Fibroblast of pulmonary artery (primary cell): ENCODE measurements at places on chromosomes 4 and X.

DNA sequence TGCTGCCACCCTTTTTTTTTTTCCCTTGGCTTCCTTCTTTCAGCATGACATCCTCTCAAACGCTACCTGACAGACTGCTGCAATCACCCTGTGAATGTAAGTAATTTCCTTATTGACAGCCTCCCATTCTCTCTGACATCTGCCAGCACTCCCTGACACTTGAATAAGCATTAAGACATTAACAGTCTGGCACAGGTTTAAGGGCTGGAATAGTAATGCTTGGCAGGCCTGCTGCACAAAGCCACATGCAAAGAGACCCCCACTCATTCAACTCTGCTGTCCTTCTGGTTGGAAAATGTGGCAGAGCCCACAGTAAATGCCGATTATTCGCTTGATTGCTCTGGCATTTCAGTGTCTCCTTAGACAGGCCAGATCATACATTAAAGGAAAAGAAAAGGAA is 28.1 kb upstream of the RASGEF1B start:
- DNase-seq: no peak

DNA sequence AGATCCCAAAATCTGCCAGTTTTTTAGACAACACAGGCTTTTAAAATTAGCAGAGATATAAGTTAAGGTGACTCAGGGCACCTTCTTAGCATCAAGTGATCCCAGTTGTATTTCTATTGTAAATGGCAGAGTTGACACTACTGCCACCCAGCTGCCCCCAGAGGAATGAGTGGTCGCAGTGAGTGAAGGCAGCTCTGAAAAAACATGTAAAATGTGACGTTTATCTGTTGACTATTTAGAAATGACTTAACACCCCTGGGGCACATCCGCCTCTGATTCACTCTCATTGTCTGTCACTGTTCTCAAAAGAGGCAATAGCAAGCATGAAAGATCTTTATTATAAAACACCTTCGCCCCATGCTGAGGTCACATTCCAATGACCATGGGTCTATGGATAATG is 592.4 kb downstream of the ACTRT1 start:
- DNase-seq: no peak

- no peak for DNase-seq
These were observed 684.2 kb downstream of the PCDH18 start for GRCh38 chr4:136847881-136848621.

DNA sequence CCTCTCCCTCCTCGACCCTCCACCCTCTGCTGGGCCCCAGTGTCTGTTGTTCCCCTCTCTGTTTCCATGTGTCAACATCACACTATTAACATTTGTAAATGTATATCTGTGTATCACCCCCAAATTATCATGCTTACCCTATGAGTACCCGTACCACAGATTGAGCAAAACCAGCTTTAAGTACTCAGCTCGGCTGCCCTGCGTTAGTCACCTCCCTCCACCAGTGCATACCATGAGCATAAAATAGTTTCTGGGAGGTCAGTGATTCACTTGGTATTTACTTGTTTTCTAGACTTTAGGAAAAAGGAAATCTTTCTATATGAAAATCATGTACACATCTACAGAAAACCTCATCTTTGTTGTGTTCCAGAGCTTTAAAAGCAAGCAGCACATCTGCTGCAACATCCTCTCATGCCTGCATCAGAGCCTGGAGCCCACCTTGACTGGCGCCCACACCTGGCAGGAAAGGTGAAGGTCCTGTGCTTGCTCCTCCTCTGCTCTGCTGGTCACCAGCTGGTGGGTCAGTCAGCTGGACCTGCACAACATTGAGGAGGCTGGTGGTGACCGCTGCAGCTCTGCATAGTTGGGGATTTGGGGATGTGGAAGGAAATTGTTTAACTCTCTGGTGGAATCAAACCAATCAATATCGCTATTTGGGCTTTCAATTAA is 214.4 kb upstream of the KLF3 start:
- no peak for DNase-seq

GRCh38 chr4:145819101-145819852 is 119.3 kb downstream of the ZNF827 start:
- DNase-seq: no peak

- DNase-seq: no peak
These were observed 184.0 kb upstream of the ANK2 start for GRCh38 chr4:112865443-112865842.

- DNase-seq: no peak
These were observed 32.5 kb upstream of the ZNF185 start for GRCh38 chrX:152865232-152865920.

- no peak for DNase-seq
These were observed 56.0 kb upstream of the RELL1 start for GRCh38 chr4:37742149-37742548.

DNA sequence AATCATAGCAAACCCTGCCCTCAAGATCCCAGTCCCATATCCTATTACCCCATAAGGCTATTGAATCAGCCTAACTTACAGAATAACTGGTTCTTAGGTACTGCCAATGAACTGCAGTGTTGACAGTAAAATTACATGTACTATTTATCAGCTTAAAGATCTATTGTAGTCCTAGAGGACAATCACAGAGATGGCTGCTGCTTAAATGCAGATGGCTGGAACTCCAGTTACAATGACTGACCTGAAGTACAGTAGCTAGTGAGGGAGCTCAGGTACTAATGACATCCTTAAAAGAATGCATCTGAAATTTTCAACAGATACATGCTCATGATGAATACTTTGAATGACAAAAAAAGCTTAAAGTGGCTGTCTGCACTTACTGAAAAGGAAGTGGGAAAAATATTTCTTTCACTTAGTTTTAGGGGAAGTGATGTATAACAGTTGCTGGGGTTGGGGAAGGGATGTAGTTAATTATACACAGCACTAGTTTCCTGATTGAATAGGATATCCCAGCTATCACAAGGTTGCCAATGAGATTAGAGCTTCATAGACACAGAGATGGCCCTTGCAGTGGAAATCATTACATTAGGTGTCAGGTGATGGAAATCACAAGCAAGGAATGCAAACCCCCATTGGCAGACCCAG is 42.0 kb downstream of the USP26 start:
- no peak for DNase-seq

GRCh38 chr4:154936873-154937272 is 155.8 kb downstream of the RBM46 start:
- no peak for DNase-seq

GRCh38 chr4:157217708-157218107 is 2.8 kb upstream of the GRIA2 start:
- DNase-seq: peak; percentile 52

- DNase-seq: no peak
These were observed 206.7 kb upstream of the SLIT2 start for GRCh38 chr4:20044966-20045365.

GRCh38 chrX:368811-369562 is 17.7 kb downstream of the PPP2R3B start:
- no peak for DNase-seq

DNA sequence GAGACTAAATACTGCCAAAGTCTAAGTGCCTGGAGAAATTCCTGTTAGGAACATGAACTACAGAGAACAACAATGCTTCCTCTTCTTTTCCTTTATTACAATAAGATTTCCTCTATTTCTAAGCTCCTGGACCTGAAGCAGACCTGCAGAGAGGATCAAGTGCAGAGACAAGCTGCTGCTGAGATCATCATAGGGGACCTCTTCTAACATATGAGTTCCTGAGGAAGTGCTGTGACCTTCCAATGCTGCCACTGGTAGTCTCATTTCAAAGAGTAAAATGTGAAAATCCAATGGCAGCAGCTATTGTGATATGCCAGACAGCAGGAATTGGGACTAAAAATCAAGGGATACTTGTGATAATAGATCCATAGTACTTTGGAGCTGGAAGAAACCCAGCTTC is 28.0 kb downstream of the CCNG2 start:
- DNase-seq: no peak

DNA sequence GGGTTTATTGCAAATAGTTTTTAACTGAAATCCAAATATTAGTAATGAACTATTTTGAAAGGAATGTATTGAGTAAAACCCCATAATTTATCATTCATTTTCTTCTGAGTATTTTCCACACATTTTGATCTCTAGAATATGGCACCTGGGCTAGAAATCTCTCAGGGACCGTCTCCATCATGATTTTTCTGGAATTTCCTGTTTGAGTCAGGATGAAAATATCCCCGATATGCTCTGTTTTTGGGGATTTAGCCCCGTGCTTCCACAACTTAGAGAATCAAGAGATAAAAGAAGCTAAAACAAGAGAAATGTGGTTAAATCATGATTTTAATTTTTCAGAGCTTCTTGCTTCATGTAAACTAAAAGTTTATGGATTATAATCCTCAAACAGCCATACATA is 114.2 kb downstream of the SPCS3 start:
- DNase-seq: peak; percentile 16

DNA sequence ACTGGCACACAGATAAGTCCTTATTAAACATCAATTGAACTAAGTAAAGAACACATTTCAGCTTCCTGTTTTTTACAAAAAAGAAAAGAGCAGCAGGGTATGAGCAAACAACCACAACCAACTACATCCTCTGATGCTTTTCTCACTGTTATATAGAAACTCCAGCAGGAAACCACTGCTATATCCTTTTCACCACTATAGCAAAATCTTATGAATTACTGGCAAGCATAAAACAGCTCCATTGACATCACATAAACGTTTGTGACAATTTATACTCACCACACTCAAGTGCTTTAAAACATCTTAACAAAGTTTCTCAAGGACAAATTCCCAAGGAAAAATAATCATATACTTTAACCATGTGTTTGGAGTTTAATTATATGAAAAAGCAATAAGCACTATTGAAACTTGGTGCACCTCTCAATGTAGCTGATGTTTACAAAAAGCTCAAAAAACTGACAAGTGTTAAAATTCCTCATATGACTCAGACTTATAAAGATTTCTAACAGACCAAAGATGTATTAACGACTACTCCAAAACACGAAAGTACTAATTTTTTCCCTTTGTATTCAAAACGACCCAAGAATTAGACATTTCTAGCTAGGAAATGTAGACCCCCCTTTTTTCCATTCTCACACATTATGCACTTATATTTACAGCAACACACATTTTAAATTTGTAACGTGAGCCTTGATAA is 12.9 kb downstream of the GPRIN3 start:
- DNase-seq: no peak

DNA sequence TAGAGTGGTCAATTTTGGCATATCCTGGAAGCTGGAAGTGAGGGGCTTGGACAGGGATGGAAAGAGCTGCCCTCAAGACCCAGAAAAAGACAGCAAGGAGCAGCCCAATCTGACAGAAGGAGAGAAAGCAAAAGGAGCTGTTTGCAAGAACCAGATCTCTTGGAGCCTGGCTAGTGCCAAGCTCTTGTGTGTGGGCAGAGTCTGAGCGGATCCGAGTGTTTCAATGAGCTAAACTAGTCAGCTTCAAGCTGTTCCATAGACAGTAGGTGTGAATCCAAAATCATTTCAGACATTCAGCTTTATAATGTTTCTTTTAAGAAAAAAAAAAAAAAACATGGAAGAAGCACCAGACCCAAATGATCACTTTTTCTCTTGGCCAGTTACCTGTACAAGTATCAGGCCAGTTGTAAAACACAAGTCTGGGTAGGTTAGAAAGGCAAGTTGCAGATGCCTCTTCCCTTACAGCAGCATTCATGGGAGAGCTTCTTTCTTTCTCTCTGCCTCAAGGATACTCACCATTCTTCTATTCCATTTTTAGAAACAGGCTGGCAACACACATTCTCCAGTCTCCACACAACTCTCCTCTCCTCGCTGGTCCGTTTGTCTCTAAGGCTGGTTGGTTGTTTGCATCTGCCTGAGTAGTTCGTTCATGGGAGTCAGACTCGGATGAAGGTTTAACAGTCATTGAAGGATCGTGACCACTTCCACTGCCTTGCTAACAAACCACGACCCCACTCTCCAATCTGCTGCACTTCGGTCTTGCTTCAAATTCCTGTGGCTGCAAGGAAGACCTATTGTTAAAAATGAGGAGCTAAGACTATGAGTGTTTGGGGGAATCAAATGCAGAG is 105.2 kb upstream of the GATB start:
- no peak for DNase-seq

- peak; percentile 64 for DNase-seq
These were observed 13.2 kb downstream of the HAND2 start for GRCh38 chr4:173516621-173517524.

DNA sequence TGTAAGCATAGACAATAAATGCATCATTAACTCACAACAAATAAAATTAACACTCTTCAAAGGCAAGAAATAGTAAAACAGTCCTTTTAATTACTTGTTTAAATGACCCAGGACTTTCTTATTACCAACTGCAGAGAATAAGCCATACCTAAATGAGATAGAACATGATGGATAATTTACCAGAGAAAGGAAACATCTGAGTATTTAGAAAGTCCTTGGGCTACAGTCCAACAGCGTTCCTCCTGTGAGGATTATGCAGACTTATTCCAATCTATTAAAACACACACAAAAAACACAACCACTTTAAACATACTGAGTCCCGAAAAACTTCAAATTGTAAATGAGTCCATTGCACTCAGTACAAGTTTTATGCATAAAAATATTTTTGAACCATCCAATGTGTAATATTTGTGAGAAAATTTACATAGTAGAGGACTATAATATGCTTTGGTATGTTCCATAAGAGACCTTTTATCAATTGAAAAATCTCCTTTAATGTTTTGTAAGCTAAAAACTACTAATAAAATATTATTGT is 129.2 kb downstream of the NR3C2 start:
- no peak for DNase-seq

- DNase-seq: no peak
These were observed 226.3 kb downstream of the RCHY1 start for GRCh38 chr4:75287738-75288517.

GRCh38 chrX:1860936-1861594 is 246.2 kb downstream of the ASMT start:
- no peak for DNase-seq

GRCh38 chr4:181677621-181678020 is 565.6 kb upstream of the TENM3 start:
- DNase-seq: no peak

DNA sequence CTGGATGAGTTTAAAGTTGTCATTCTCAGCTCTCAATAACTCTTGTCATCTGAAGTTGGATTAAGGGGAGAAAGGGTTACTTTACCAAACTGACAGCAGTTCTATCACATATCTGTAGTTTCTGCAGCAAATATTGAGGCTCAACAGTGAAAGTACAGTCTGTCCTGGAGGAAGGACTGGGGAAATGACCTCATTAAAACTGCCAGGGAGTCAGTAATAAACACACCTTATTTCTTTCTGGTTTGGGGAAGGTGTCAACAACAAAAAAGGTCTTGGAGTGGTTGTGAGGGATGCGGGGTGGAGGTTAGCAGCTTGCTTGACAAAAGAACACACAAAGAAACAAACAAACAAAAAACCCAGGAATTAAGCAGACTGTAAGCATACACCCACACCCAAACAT is 1418.0 kb downstream of the STIM2 start:
- DNase-seq: peak; percentile 27

GRCh38 chr4:147354237-147354636 is 126.7 kb upstream of the EDNRA start:
- no peak for DNase-seq

DNA sequence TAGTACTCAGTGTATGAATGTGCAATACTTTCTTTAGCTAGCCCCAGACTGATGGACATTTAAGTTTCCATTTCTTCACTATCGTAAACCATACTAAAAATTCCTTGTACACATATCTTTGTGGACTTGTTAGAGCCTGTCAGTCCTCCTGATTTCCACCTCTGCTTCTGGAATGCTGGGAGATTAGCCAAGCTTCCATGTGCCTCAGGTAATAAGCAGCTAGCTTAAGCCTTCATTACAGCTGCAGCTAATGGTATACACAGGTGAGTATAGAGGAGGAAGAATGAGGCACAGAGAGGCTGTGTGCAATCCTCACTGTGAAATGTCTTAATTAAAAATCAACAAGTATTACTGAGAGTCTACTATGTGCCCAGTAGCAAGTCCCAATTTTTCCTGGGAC is 9.8 kb downstream of the SMIM9 start:
- DNase-seq: no peak
